Activated naive CD4-positive, alpha-beta T cell treated with anti-CD3 and anti-CD28 coated beads, Interleukin-2, amount 10 ng/mL, durations not matched to agents 7 days and 5 days (primary cell): ENCODE measurements at places on chromosomes 5 and 9.

DNA sequence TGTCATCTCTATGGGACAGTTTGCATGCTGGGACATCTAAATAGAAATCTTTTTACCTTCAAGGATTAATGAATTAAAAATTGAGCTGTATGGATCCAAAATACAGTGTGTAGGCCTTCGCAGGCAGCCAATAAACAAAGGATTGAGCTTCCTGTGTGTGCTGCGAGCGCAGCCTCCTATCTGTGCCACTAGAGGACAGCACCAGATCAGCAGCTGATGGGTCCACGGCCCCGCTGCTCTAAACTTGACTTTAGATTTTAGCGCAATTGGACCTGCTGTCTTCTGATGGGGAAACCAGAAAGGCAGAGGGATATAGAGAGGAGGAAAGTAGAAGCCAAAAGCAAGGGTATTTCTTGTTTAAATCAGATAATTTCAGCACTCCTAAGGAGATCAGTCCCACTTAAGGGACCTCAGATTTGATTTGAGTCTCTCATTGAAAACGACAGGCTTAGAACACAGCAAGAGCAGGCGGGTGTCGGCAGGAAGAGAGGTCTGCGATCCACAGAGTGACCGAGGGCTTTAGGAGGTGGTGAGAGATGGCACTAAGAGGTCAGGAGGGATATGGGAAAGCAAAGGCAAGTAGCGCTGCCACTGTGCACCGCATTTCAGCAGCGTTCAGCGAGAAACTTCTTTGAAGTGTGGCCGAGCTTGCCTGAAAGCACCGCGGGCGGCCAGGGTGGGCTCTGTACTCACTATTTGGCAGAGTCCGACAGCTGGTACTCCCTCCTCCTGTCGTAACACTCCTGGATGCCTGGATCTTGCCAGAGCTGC, 214.3 kb downstream of the GNA14 start:
- peak; percentile 64 for DNase-seq

- DNase-seq = peak; percentile 41
These were observed at the start of gene SLC25A48 for GRCh38 chr5:135834639-135835529. TSS of gene SLC25A48 (plus strand) at chr5:135834663. CDS start at chr5:135834848, 185 bp downstream.

- no peak for DNase-seq
These were observed 61.7 kb downstream of the KLF9 start for GRCh38 chr9:70352802-70353201.

GRCh38 chr5:10452768-10453331, 11.2 kb downstream of the ROPN1L start:
- DNase-seq = peak; percentile 32

GRCh38 chr9:121268851-121269641, 1.1 kb downstream of the GSN start:
- no peak for DNase-seq
